Heart left ventricle (tissue), 16 donors: ENCODE measurements at places on chromosomes 11 and 22. TPM values are rescaled to one million over a fixed set of nuclear protein-coding genes. Genes with fewer than 3 reads are reported as not detected.

MS4A15 gene
- not detected for total RNA-seq

SSTR3 gene
- not detected for total RNA-seq

GPHA2 gene
- not detected for total RNA-seq

OR51B5 gene
- total RNA-seq = not detected

PARVA gene
- total RNA-seq = 71.6 TPM

CCDC90B gene
- total RNA-seq = 31.1 TPM

RFPL2 gene
- not detected for total RNA-seq

EIF3M gene
- 161 TPM for total RNA-seq

DEUP1 gene
- total RNA-seq = not detected

CARNS1 gene
- 14.9 TPM for total RNA-seq

HTR3A gene
- not detected for total RNA-seq

PHRF1 gene
- total RNA-seq = 18.3 TPM

TRPM5 gene
- total RNA-seq = not detected

MMP27 gene
- total RNA-seq = not detected

E2F8 gene
- 2.4 TPM for total RNA-seq

ACRV1 gene
- total RNA-seq = not detected

SYT12 gene
- 0.71 TPM for total RNA-seq

PDE2A gene
- 17.9 TPM for total RNA-seq

IFITM10 gene
- 3.6 TPM for total RNA-seq

SMCO4 gene
- 50.3 TPM for total RNA-seq

FGF3 gene
- not detected for total RNA-seq

UBQLNL gene
- 0.25 TPM for total RNA-seq

BBOX1 gene
- not detected for total RNA-seq

TMEM138 gene
- total RNA-seq = 25.3 TPM

OR51I1 gene
- total RNA-seq = not detected

ZNF280B gene
- total RNA-seq = 1.5 TPM

SAMM50 gene
- 65.3 TPM for total RNA-seq

NCF4 gene
- 6.2 TPM for total RNA-seq

NPAS4 gene
- not detected for total RNA-seq

ESAM gene
- total RNA-seq = 37.4 TPM

SNAP29 gene
- 24.6 TPM for total RNA-seq

OR51B4 gene
- total RNA-seq = not detected

GAL3ST3 gene
- 2.1 TPM for total RNA-seq

HBG2 gene
- 2.0 TPM for total RNA-seq

POTEH gene
- total RNA-seq = not detected

GNAZ gene
- total RNA-seq = 1.8 TPM

PHF21B gene
- total RNA-seq = 0.40 TPM

OTOG gene
- total RNA-seq = not detected
